Coronary artery (tissue), 2 donors: ENCODE measurements at places on chromosomes 2 and 18.

GRCh38 chr18:77100751-77101355 is 31.7 kb downstream of the MBP start:
- peak; percentile 47 for DNase-seq

GRCh38 chr2:230418341-230419016 is 2.5 kb downstream of the SP100 start:
- no peak for DNase-seq

GRCh38 chr2:162749994-162750393 is 88.6 kb downstream of the KCNH7 start:
- no peak for DNase-seq

- no peak for DNase-seq
Measured at GRCh38 chr2:170101789-170102188, 76.2 kb upstream of the MYO3B start.

GRCh38 chr2:198385326-198385725 is 580.9 kb downstream of the PLCL1 start:
- DNase-seq, result no peak

DNA sequence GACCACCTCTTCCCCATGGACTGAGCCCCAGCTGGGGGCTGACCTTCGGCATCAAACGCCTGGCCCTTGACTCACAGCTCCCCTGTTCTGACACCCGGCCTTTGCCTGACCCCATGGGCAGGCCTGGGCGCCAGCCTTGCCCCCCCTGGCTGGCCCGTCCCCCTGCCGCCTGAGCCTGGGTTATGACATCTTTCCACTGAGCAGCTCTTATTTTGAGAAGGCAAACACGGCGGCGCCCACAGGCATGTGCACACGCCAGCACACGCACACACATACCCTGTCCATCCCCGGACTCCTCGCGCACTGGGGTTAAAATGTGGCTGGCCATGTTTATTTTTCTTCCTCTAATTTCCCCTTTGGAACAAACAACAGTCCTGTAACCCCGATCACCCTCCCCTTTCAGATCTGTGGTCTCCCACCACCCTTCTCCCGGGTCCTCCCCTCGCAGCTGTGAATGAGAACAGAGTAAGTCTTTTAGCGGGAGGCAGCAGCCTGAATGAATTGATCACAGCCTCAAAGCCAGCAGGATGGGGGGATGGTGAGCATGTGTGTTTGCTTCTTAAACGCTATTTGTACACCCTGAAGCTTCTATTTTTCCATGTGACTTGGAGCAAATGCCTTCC is 11.8 kb upstream of the ATOH8 start:
- DNase-seq, result peak; percentile 98

GRCh38 chr2:219887870-219888269 is 260.4 kb downstream of the SLC4A3 start:
- no peak for DNase-seq

- no peak for DNase-seq
Measured at GRCh38 chr18:46243095-46243494, 138.9 kb downstream of the HAUS1 start.

DNA sequence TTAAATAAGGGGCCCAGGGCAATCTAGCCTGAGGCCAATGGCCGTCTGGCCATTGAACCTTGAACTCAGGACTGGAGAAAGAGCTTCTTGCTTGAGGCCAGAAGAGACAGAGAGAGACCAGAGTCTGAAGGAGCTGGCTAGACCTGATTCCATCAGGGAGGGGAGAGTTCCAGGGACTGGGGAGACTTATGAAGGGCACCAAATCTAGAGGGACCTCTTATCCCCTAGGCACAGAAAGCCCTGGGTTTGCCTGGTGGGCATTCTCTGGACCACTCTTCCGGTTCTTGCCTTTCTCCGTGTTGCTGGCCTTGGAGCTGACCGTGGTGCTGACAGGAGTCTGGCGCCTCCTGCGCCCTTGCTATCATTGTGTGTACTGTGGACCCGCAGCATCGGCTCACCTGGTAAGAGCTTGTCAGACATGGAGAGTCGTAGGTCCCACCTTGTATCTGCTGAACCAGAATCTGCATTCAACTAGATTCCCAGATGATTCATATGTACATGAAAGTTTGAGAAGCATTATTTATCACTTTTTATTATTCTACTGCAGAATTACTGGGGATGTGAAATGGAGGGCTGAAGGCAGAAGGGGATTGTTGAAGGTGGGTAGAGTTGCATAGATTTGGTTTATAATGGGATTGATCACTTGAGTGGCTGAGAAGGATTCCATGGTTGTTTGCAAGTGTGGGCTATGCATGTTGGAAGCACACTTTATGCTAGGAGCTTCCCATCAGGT is 4.3 kb upstream of the TRPM8 start:
- no peak for DNase-seq

DNA sequence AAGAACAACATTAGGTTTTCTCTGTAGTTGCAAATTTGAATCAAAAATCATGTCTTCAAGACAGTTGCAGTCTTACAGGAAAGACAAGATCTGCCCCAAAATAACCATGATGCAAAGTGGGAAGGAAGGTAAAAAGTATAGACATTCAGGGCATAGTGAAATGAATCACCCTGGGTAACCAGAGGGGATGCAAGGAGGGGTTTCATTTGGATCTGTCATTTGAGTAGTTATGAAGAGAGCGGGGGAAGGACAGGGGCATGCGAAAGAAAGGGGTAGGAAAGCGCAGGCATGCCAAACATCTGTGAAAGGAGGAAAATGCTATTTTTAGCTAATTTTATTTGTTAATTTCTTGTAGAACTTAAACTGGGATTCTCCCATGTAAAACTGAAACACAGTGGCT is 219.1 kb upstream of the BOD1L2 start:
- no peak for DNase-seq

- DNase-seq, result no peak
Measured at GRCh38 chr2:74076074-74076470, 71.6 kb downstream of the BOLA3 start.

DNA sequence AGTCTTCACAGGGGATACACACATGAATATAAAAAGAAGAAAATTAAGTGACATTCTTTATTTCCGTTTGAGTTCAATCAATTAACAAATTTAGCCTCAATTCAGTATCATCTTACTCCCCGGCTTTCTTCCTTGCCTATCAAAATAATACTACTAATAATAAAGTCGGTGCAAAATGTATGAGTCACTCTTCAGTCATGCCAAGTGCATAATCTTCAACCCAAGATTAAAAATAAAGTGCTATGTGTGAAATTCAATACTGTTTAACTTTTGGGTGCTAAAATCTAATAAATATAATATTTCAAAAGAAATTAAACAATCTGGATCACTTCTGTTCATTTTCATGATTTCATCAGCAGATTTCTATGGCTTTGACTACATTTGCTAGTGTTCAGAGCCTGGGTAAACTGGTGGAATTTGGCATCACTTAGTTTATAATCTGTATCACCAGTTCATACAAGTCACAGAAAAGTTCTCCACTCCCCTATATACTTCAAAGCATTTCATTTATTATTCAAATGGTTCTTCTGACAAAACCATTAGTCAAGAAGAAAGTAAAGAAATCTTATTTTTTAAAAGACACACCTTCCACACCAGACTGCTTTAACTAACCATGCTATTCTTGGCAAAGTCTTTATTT is 183.6 kb downstream of the THADA start:
- DNase-seq, result no peak

DNA sequence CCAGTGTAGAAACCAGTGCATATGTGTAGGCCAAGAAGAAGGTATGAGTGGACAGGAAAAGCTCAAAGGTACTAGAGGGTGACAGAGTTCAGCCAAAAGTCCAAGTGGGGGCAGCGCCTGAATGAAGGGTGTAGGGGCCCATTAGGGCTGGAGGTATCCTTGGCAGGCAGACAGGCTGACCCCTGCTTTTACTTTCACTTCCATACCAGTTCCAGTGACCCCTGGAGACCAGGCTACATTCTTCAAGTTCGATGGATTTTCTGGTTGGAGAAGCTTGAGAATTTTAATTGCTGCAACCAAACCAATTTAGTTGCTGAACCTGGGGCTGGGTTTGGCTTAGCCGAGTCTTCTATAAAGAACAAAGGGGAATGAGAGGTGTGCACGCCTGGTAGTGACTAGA is 42.3 kb upstream of the MRPL33 start:
- DNase-seq, result no peak

GRCh38 chr18:44241020-44241419 is 439.7 kb upstream of the SETBP1 start:
- DNase-seq, result no peak

GRCh38 chr2:55957142-55957541 is 33.6 kb upstream of the EFEMP1 start:
- no peak for DNase-seq

DNA sequence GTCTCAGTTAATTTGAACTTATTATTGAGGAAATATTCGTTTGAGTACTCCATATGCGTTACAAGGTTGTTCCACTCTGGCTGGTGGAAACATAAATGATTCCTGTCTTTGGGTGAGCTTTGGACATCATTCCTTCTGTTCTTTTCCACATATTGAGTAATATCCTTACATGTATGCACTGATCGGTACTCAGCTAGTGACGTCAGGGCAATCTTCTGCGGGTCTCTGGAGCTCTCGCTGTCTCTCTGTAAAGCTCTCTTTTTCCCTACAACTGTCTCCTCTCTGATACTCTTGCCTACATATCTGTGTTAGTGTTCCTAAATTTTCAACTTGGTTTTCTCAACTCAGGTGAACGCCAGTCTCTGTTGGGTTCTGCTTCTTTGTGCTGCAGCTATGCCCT is 23.4 kb upstream of the IL36G start:
- no peak for DNase-seq

GRCh38 chr2:222797871-222798270 is 63.0 kb upstream of the ACSL3 start:
- no peak for DNase-seq

DNA sequence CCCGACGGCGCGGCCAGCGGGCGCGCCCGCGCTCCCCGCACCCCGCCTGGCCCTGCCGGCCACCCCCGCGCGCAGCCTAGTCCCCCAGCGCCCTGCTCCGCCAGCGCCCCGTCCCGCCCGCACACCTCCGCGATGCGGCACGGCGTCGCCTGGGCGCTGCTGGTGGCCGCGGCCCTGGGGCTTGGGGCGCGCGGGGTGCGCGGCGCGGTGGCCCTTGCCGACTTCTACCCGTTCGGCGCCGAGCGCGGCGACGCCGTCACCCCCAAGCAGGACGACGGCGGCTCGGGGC is 232 bp downstream of the SNED1 start:
- no peak for DNase-seq

GRCh38 chr2:55109219-55109891 is 59.1 kb upstream of the RTN4 start:
- no peak for DNase-seq

- DNase-seq, result no peak
Measured at GRCh38 chr2:38466876-38467767, 90.0 kb upstream of the ATL2 start.

GRCh38 chr2:211930331-211930730 is 608.3 kb downstream of the ERBB4 start:
- no peak for DNase-seq

GRCh38 chr18:21454725-21455124 is 145.8 kb downstream of the ESCO1 start:
- DNase-seq, result no peak

DNA sequence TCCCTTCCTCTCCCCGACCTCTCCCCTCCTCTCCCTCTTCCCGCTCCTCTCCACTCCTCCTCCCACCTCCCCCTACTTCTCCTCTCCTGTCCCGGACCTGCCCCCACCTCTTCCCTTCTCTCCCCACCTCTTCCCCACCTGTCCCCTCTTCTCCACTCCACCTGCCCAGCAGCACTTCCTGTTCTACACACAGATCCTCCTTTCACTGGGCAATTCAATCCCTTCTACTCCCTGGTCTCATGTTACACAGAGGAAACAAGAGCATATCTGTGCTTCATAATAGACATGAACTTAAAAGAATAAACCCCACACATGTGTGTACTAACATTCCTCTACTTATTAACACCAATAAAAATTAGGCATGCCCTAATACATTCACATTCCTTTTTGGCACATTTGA is 34.8 kb downstream of the TIMM21 start:
- DNase-seq, result no peak

GRCh38 chr2:88871336-88871735 is 179.9 kb downstream of the RPIA start:
- DNase-seq, result no peak

DNA sequence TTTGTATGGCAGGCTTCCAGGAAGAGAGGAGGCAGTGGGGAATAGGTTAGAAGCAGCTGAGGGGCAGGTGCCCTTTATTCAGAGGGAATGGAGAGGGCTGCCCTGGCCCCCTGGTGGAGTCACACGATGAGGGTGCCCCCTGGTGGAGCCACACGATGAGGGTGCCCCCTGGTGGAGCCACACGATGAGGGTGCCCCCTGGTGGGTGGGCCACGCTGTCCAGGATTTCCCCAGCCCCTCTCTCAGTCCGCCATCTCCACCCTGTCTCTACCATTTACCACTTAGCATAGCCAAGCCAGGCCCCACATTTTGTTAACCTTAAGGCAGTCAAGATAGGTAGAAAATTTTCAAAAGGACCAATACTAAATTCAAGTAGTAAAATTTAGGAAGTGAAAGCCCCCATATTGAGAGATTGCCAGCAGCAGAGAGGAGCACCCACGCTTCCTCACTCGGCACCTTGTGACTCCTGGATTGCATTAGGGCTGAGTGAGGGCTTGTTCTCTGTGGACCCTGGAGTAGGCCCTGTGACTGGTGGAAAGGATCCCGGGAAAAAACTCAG is 10.4 kb upstream of the FAM228A start:
- no peak for DNase-seq

GRCh38 chr18:53796040-53796729 is 428.3 kb downstream of the MBD2 start:
- no peak for DNase-seq

GRCh38 chr2:241958818-241959545 is 89.5 kb downstream of the RTP5 start:
- no peak for DNase-seq

GRCh38 chr18:9743200-9744016 is 35.3 kb downstream of the RAB31 start:
- no peak for DNase-seq

DNA sequence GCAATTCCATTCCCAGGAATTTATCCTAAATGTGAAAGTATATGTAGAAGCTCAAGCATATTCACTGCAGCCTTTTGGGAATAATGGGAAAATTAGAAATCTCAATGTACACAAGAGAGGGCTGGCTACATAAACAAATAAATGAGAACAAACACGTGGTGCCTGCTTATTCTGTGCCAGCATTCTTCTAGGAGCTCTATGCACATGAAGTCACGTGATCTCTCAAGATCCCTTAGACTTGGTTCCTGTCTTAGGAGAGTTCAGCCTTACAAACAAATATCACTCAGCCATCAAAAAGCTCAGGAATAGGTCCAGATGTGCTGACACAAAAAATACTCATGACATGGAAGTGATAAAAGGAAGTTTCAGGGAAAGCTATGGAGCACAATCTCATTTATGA is 92.9 kb upstream of the SP3 start:
- no peak for DNase-seq
